Activated CD4-positive, alpha-beta T cell treated with anti-CD3 and anti-CD28 coated beads for 4 hours (primary cell): ENCODE measurements at places on chromosomes 11 and 22.
A peak's percentile ranks its signal among the peaks of the same experiment; 100 is the strongest.

GRCh38 chr11:133946541-133947318, 10.0 kb downstream of the IGSF9B start:
- no peak for DNase-seq

DNA sequence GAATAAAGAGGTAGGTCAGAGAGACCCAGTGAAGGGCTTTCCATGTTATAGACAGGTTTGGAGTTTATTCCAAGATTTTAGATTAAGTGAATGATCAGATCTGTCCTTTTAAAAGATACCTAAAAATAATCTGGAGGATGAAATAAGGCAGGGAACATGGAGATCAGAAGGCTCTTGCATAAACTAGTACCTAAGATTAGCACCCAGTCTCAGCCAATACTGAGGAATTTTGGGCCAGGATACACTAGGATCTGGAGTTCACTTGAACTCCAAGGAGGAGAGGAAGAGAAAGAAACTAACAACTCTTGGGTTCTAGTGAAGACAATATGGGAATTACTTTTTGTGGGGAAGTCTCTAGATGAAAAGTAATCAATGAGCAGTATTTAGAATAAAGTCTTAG, 47.9 kb upstream of the RAPSN start:
- no peak for DNase-seq

GRCh38 chr11:67056267-67057204, at the start of gene RHOD:
RHOD (plus strand) TSS chr11:67056847; CDS start chr11:67056903, 56 bp downstream.
- DNase-seq: peak; percentile 21

- DNase-seq: no peak
These were observed 113.5 kb downstream of the NTM start for GRCh38 chr11:131483877-131484276.

DNA sequence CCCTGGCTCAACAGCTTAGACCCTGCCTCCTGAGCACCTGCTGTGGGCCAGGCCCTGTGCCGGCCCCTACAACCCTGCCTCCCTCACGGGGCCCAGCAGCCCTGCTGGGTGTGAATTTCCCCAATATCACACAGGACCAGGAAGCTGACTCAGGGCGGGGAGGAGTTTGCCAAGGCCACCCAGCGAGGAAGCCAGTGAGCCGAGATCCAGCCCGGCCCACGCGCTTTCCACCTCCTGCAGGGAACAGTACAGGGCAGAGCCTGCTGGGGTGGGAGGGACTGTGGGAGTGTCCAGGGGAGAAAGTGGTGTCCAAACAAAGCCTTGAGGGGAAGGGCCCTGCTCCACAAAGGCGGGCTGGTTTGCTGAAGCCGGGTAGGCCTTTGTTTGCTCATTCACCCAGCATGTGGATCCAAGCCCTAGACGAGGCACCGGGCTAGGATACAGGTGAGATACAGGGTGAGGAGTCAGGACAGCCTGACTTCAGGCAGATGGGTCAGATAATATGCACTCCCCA, 26.8 kb downstream of the RPL3 start:
- DNase-seq: no peak

- DNase-seq: no peak
These were observed 211.1 kb downstream of the BRD1 start for GRCh38 chr22:49616356-49617231.

GRCh38 chr11:33712436-33712835, 11.8 kb upstream of the C11orf91 start:
- DNase-seq: no peak

GRCh38 chr22:35995772-35996171, 32.9 kb downstream of the RBFOX2 start:
- no peak for DNase-seq

DNA sequence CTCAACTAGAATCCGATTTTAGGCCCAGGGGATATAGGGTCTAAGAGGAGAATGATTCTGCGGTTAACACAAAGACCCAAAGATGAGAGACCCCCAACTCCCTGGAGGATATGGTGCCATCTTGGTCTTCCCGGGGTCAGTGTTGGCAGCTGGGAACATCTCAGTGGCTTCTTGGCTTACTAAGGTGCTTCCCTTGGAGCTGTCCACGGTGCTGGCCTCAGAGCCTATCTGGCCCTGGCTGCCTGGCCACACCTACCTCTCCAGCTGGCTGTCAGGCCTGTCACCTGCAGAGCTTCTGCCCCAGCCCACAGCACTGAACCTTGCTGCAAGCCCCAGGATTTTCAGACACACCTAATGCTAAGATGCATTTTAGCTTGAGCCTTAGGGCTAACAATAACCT, 70.7 kb upstream of the THY1 start:
- no peak for DNase-seq

DNA sequence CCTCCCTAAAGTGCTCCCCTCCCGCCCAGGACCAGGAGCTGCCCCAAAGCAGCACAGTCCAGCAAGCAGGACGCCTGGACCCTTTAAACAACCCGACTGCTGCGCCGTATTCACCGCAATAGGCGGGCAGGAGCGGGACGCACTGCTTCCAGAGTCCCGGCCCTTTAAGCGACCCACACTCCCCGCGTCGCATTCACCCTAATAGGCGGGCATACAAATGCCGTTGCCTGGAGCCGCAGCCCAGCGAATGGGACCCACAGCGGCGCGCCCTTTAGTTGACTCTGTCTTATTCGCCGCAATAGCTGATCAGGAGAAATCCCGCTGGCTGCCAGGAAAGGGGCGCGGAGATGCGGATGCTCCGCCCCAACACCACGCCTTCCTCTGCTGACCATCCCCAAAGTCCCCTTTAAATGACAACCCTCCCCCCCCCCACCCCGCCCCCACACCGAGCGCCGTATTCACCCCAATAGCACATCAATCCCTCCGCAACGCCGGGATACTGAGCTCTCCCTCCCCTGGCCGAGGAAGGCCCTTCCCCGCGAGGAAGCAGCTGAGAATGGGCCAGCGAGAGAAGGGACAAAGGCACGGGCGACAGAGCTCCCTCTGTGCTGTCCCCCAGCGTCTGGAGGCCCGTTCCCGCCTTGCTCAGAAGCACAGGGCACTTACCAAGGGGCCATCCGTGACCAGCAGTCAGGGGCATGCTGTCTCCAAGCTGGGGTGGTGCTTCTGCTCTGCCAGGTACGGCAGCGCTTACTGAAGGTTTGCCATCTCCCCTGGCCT, 4.7 kb downstream of the OSBPL5 start:
- DNase-seq: no peak

DNA sequence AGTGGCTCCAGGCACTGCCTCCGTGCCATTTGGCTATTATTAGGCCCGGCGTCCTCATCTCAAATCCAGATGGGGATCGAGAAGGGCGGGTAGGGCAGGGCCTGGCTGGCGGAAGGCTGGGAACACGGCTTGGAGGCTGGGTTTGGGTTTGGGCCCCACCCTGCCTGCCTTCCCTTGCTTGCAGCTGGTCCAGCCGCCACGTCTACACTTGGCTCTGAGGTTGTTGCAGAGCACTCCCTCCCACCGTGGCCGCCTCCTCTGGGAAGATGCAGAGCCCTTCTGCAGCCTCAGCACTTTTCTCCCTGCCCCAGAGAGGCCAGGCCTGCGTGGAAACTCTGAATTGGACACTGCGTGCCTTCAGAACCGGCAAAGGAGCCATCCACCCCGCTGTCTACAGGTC, 5.2 kb upstream of the SMTN start:
- DNase-seq: no peak

GRCh38 chr22:46303347-46303965, 6.8 kb downstream of the GTSE1 start:
- DNase-seq: no peak

DNA sequence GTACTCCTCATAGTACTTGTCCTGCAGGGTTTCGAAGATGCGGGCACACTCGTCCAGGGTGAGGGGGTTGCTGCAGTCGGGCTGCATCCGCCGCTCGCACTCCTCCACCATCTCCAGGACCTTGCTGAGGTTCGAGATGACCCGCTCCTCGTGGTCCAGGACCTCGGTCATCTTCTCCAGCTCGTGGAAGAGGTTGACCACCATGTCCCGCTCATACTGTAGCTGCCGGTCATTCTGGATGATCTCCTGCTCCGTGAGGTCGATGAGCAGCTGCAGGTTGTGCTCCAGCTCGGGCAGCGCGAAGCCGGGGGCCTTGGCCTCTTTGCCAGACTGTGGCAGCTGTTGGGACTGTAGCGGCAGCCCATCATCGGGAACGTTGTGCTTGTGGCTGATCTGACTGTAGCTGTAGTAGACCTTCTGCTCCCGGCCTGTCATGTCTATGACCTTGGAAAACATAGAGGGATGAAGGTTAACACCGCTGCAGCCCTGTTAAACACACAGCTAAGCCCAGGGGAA, 13.0 kb downstream of the TFIP11 start:
- DNase-seq: no peak

- DNase-seq: no peak
These were observed 216.6 kb downstream of the CEP164 start for GRCh38 chr11:117544130-117544800.

GRCh38 chr11:68412593-68413475, 47.7 kb upstream of the PPP6R3 start:
- no peak for DNase-seq

DNA sequence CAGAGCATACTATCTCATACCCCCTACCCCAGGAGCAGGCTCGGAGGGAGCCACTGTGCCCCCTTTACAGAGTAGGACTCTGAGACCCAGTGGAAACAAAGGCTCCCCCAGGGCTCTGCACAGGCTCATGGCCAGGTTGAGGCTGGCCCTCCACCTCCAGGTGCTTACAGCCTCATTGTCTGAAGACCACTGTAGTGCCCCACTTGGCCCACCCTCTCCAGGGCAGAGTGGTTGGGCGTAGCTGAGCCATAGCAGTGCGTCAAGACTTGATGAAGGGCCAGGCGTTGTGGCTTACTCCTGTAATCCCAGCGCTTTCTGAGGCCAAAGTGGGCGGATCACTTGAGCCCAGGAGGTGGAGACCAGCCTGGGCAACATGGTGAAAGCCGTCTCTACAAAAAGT, 1.7 kb downstream of the ANKRD13D start:
- DNase-seq: no peak
